Occipital lobe (tissue), 3 donors: ENCODE measurements at places on chromosomes 11 and 22.

- DNase-seq: no peak
Observed at GRCh38 chr11:13222285-13222684, 55.3 kb upstream of the BMAL1 start.

- DNase-seq: no peak
Observed at GRCh38 chr11:134578807-134579723, 167.0 kb upstream of the B3GAT1 start.

GRCh38 chr22:27323661-27324060 is 477.9 kb downstream of the MN1 start:
- DNase-seq: no peak

DNA sequence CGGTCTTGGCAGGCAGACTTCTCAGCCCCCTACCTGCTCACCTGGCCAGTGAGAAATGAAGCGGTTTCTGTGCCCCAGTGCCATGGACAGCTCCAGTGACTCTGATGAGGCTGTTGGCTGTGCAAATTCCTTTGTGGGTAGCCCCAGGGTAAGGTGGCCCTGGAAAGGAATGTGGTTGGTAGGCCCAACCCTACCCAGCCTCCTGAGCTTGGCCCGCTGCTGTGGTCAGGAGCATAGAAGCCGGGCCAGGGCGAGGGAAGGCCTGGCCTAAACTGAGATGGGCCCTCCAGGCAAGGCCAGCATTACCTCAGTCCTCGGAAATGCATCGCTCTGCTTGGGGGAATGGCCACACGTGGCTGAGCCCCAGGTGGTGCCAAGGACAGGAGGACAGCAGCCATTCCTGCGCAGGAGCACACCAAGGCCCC is 16.9 kb downstream of the DAGLA start:
- no peak for DNase-seq

- DNase-seq: no peak
Observed at GRCh38 chr22:49119551-49119952, 708.1 kb downstream of the BRD1 start.

DNA sequence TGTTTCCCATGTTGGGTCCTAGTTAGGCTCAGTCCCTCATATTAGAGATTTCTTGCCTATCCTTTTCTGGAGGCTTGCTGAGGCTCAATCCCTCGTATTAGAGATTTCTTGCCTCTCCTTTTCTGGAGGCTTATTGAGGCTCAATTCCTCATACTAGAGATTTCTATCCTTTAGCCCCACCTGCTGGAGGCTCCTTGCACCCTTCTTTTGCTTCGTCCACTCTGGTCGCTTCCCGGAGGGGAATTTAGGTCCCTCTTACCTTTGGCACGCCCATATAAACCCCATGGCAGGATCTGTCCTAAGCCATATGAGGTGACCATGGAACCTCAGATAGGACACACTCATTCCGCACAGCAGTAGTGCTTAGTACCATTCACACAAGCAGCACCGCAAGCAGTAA is 15.9 kb downstream of the CYP2D6 start:
- no peak for DNase-seq
